NCI-H446 treated with DMSO at 0.1 percent for 48 hours (cell line): ENCODE measurements at places on chromosomes 7 and 10.

DNA sequence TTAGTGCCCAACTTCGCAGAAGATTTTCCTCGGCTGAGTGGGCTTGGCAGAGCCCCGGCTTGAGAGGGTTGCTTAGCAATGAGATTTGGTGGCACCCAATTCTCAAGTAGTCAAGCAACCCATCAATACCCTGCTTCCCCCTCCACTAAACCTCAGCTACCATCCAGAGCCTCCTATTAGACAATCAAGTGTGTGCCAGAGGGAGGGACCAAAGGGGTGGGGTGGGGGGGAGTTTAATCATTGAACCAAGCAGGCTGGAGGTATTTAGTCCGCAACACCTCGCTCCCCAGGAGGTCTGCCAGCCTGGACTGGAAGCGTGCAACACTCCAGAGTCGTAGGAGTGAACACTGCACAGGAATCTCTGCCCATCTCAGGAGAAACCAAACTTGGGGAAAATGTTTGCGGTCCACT lies at the start of gene HKDC1:
TSS of gene HKDC1 (plus strand) at position 292 of the 411 bp plus-strand sequence. CDS start at position 396, 104 bp downstream.
- no peak for DNase-seq

DNA sequence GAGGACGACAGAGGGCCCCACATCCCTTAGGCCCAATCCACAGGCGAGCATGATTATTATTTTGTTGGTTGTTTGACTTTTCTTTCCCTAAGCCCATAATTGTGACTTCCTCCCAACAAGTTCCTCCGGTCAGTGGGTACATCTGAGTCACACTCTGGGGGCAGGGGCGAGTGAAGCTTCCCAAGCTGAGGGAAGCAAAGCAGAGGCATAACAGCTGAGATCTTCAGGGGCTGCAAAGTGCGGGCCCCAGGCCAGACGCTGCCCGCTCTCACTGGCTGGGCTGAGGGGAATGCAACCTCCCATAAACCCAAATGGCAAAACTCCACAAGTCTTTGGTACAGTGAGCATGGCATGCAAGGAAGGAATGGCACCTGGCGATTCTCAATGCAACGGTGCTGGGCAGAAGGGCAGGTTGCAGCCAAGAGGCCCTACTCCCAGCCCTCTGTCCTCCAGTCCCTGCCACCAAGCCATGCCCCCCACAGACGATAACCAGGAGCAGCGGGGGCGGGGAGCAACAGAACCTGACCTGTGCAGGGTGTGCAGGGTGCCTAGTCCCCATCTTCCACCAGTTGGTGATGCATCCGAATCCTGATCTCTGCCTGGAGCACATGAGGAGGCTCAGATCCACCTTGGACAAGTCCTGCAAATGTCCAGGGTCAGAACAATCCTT lies 25.3 kb downstream of the TNS3 start:
- no peak for DNase-seq

GRCh38 chr10:30553018-30553625 lies 76.4 kb downstream of the LYZL2 start:
- no peak for DNase-seq

GRCh38 chr7:159017741-159018140 lies 126.9 kb downstream of the VIPR2 start:
- no peak for DNase-seq

GRCh38 chr7:151193203-151193978 lies 6.3 kb upstream of the ASB10 start:
- DNase-seq = no peak

DNA sequence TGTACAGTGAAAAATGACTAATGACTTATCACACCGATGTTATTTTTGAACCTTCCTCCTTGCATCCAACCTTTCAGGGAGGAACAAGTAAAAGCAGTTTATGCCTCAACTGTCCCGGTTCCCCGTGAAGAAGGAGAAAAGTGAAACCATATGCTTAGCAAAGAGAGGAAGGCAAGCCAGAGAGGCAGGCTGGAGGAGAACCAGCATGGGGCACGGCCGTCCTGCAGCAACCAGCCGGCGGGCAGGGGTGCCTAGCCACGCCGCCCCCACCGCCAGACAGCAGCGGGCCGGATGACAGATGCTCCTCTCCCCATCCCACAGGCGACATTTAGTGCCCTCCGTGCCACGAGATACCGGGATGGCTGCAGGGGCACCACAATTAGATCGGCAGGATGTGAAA lies 421.4 kb upstream of the MGMT start:
- DNase-seq = no peak

DNA sequence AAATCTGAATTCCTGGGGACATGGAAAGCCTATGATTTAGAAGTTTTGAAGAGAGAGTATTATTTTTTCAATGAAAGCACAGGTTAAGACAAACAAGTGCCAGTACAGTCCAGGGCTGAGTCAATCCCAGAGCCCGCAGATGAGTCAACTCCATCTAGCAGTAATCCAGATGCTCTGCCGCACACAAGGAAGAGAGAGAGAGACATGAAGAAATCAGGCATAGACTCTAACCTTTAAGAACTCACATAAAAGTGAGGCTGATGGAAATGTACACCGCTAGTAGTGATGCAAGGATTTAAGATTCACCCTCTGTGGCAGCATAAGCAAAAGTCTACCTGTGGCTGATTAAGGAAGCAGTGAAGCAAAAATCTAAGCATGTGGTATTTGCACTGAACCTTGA lies 651.5 kb downstream of the TNS3 start:
- no peak for DNase-seq

DNA sequence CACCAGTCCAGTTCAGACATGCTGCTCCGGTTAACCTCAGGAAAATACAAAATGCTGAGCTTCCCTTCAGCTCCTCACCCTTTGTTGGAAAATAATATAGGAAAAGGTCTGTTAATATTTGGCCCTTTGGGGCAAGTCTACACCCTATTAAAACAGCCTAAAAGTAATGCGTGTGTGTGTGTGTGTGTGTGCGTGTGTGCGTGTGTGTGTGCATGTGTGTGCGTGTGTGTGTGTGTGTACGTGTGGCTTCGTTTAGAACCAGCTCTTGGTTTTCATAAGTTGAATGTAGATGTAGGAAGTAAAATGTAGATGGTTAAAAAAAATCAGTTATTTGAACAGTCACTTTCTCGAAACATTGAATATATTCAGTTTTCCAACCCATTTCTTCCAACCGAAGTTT lies 61.1 kb upstream of the PDCD4 start:
- no peak for DNase-seq

- no peak for DNase-seq
These were observed 13.7 kb downstream of the INPP5A start for GRCh38 chr10:132551093-132551807.

- DNase-seq = no peak
These were observed 399.5 kb upstream of the LRGUK start for GRCh38 chr7:133727476-133728214.

DNA sequence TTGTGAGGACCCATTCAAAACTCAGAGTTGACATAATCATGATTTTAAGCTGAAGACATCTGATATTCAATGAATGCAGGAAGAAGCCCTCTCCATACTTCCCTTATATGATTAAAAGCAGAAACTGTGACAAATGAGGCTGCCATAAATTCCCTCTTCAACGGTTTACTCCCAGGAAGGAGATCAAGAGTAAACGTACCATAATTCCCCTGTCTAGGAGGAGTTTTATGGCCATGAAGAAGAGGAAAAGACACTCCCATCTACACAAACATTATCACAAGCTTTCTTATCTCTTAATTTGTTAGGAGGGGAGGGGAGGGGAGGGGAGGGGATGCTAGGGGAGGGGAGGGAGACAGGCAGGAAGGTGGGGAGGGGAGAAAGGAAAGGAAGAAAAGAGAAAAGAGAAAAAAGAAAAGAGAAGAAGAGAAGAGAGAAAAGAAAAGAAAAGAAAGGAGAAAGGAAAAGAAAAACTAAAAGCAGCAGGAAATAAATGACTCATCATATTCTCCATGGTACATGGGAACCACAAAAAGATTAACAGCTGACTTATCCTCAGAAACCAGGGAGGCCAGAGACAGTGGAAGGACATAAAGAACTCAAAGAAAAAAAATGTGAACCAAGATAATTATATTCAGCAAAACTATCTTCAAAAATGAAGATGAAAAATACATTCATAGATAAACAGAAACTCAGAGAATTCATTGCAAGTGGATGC lies 121.6 kb downstream of the ALOX5 start:
- DNase-seq = no peak

GRCh38 chr10:98391578-98391991 lies 23.4 kb downstream of the PYROXD2 start:
- peak; percentile 11 for DNase-seq
